ENCODE measurements at places on chromosomes 3 and 15.

DNA sequence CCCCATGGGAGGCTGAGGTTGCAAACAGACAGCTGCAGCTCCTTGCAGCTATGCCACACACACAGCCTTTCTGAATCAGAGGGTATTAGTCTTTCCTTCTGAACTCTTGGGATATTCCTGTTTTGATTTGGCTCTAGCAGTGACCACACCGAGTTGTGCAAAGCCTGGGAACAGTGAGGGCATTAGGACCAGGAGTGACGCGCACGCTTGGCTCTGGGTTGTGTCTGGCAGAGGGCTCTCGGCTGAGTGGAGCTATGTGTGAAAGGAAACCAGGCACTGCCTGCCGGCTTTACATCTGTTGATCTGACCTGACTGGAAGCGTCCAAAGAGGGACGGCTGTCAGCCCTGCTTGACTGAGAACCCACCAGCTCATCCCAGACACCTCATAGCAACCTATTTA, at the start of gene GALNT15:
Gene GALNT15, plus strand, starts transcription at position 292 of the 400 bp plus-strand sequence. CDS start 472 bp downstream, outside the sequence.
- peak; percentile 97 for DNase-seq

GRCh38 chr3:57026944-57027343, 33.5 kb upstream of the SPATA12 start:
- DNase-seq = peak; percentile 45

GRCh38 chr15:40104865-40105516, 3.7 kb downstream of the BMF start:
- DNase-seq = peak; percentile 78

- no peak for DNase-seq
Measured at GRCh38 chr3:114958930-114959329, 188.2 kb downstream of the ZBTB20 start.

DNA sequence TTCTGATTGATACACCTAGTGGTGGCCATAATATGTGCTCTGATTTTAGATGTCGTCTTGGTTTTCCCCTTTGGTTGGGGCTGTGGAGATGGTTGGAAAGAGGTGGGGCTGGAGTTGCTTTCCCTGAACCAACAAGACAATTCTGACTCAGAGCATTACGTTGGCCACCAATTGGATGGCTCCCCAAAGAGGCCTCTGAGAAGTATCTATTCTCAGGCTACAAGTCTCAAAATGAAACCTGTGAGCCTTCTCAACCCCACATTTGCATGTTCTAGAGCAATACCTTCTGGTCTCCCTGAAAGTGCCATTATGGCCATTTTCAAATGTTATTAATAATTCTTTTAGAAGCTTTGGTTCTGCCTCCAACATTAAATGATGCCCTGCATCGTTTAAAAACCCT, 188.4 kb upstream of the WNT5A start:
- no peak for DNase-seq

All from fibroblast of skin of abdomen (primary cell).